ENCODE measurements at places on chromosomes 16 and 17.

GRCh38 chr16:74079232-74079586 lies 217.4 kb upstream of the PSMD7 start:
- no peak for DNase-seq

DNA sequence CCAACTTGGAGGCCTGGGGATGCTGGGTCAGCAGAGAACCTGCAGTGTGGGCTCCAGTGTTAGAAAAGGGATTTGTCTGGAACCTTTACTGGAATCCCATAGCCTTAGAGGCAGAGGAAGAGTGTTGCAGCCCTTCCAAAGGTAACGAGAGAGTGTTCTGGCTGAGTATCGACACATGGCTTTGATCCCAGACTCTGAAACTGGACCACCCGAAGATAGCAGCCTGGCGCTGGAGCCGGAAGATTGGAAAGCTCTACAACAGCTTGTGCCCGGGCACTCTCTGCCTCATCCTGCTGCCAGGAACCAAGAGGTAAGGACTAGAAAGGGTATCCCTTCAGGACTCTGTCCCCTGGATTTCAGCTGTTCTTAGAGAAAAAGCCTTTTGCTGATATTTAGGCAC lies 39.7 kb downstream of the REXO5 start:
- DNase-seq = no peak

DNA sequence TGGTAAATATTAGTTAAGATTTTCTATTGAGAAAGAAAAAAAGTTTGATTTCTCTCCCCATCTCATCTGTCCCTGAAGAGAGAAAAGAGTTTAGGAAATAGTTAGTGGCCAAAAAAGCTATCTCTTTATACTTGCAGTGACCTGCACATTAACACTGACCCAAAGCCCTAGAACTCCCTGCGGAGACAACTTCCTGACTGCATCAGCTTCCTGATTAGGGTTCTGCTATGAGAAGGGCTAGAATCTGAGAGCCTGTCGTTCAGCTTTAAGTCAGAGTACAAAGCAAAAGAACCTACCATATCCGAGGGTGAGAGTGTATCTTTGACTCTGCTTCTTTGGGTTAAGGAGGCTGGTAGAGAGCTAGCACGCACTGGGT lies 24.7 kb downstream of the LIMD2 start:
- DNase-seq = no peak

DNA sequence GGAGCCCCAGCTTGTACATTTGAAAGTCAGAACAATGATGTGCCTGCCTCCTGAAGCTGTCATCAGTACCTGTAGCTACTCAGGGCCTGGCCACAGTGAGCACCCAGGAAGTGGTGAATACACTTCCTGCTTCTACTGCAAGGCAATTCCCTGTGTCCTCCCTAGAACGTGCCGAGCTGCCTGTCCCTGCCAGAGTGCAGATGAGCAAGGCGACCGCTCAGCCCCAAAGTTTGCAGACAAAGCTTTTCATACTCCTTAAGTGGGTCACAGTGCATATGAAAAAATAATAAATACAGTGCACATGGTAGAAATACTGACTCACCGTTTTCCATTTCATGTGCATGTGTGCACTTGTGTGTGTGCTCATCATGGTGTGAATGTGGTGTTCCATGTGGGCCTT lies 77.3 kb downstream of the MPRIP start:
- peak; percentile 60 for DNase-seq

- no peak for DNase-seq
Measured at GRCh38 chr17:57485566-57485865, 229.2 kb downstream of the MSI2 start.

- DNase-seq = no peak
Measured at GRCh38 chr17:48528153-48528935, 2.5 kb downstream of the HOXB1 start.

DNA sequence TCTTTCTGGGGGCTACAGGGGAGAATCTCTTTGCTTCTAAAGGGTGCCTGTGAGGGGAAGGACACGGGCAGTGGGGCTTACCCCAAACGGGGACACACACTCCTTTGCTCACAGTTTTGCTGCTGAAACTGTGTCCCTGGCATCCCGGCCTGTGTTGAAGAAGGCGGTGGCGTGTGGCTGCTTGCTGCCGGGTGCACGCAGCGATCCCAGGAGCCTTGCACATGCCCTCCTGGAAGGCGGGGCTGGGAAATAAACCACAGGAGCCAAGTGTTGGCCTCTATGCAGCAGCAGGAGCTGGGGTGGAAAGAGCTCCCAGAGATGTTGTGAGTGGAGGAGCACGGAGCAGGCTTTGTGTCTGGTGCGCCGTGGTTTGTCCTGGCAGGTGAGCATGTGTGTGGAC lies 131.0 kb upstream of the CIBAR2 start:
- no peak for DNase-seq

GRCh38 chr16:16093628-16094332 lies 129.5 kb downstream of the ABCC6 start:
- DNase-seq = no peak

GRCh38 chr16:53519417-53520091 lies 16.5 kb upstream of the AKTIP start:
- no peak for DNase-seq

DNA sequence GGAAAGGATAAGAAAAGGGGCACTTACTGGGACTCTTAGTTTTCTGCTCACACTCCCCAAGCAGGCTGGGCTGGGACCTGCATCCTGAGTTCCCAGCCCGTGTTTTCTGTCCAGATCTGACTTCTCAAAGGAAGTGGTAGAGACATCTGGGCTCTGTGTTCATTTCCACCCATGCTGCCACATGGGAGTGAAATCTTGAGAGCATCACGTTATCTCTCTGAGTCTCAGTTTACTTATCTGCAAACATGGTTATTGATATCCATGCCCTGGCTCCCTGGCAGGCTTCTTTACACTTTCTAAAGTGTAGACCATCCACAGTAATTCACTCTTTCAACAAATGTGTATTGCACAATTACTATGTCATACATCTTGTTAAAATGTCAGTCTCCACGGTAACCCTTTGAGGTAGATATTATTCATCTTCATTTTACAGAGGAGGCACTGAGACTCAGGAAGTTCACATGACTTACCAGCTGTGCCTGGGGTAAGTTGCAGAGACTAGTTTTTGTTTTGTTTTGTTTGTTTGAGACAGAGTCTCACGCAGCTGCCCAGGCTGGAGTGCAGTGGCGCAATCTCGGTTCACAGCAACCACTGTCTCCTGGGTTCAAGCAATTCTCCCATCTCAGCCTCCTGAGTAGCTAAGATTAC lies 3.4 kb downstream of the ZNF688 start:
- DNase-seq = no peak

- peak; percentile 38 for DNase-seq
Measured at GRCh38 chr17:56786989-56787482, 46.7 kb downstream of the C17orf67 start.

DNA sequence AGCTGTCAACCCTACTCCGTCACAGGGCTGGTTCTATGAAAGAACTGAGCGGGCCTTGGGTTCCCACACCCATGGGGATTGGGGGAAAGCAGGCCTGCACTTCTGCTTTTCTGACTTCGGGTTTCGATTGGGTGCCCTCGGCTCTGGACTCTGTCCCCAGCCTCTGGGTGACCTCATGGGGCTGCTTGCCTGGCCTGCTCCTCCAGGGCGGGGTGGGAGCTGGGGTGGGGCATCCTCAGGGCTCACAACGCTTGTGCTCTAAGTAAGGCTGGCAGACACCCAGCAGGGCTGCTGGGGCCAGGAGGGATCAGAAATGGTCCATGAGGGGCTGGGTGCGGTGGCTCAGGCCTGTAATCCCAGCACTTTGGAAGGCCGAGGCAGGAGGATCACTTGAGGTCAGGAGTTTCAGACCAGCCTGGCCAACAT lies 19.2 kb downstream of the ARHGAP27 start:
- no peak for DNase-seq

GRCh38 chr17:11557727-11558452 lies 40.4 kb upstream of the DNAH9 start:
- DNase-seq = no peak

DNA sequence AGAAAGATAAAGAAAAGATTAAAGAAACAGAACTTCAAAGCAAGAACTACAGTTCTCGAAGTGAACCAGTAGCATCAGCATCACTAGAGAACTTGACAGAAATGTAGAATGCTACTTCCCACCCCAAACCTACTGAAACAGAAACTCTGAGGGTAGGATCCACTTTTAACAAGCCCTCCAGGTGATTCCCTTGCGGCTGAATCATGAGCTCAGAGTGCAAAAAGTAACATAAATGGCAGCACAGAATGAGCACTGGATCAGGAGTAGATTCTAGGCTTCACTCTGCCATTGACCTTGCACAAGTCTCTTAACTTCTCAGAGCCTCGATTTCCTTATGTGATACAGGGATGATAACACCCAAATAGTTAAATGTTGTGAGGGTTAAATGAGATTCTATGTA lies 5.8 kb downstream of the TOM1L2 start:
- DNase-seq = no peak

DNA sequence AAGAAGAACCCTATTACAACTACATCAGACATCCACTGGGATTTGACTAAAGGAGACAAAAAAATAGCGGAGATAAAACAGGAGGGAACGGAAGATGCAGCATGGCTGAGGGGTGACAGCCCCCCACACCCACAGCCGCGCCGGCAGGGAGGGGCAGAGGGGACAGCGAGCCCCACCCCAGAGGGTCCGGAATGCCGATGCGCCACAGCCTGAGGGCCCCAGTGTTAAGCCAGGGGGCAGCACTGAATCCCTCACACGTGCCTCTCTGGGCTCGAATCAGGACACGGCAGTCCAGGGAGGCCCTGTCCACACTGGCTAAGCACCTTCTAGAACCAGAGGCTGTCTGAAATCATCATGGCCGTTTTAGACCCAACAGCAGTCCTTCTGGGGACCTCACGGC lies 18.8 kb downstream of the MAP1LC3B start:
- no peak for DNase-seq

DNA sequence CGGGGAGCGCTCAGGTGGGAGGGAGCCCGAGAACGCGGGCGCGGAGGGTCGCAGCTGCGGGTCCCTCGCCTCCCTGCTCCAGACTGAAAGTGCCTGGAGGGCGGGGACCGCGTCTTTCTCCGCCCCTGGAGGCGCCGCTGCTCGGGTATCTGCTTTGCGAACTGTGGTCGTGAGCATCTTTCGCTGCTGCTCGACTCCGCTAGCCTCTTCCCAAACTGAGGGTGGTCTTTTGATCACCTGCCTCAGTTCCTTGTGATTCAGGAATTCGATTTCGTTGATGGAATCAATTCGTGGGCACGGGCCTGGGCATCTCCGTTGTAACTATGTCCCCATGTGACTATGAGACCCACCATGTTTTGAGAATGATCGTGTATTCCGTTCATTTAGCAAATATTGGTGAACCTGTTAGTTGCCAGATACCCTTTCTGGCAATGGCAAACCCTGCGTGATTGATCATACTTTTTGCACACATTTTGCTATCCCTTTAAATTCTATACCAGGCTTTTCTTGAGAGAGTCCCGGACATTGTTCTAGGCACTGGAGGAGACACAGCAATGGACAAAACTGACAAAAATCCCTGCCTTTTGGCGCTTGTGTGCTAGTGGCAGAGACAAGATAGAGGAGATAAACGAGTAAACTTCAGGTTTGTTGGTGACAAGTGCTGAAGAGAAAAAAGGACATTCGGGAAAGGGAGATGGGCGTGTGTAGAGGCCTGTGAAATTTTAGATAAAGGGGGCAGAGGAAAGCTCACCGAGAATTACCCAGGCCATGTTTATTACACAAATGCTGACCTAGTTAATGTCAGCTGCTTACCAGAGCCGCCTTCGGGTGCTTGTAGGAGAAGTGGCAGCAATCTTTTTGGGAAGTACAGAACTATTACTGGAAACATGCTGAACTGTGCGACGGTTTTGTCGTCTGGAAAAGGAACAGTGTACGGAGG lies 948 bp downstream of the UTP18 start:
- no peak for DNase-seq

DNA sequence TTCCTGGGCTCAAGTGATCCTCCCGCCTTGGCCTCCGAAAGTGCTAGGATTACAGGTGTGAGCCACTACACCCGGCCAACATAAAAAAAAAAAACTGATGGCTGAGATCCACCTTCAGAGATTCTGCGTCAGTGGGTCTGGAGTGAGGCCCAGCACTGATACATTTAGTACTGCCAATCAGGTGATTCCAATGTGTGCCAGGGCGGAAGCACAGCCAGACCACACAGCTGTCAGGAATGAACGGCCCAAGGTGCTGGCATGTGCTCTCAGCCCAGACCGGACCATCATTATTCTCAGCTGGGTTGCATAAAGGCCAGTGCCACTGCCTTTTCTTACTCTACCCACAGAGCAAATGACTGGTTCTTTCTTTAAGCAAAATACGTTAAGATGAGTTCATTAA lies 1.2 kb upstream of the BCO1 start:
- DNase-seq = no peak

DNA sequence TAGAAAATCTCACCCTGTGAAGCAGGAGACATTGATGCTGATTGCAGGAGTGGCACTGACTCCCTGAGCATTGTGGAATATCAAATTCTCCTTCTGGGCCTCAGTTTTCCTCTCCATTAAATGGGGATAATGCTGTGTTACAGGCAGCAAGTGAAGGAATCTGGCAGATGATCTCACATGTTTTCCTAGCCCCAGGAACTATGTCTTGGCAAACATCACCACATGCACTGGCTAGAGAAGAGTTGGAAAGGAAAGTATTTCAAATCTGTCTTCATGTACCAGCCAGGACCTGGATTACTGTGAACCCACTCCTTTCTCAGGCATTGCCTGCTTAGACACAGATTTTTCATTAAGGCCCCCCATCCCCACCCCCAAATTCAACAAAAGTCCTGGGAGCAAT lies 13.6 kb upstream of the CCL8 start:
- DNase-seq = no peak

DNA sequence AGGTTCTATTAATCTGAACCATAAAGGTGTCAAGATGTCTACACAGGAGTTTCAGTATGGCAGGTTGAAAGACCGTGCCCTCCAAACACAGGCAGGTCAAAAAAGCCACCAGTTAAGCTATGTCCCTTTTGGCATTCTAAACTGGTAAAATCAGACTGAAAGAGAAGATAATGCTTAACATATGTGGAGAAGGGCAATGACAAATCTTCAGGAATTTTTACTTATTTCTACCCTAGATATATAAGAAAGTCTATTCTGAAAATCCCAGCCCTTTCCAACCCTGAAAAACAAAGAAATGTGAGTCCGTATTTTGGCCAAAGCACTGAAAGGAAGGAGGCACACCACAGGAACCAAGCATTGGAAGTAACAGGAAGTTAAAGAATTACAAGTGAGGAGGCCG lies 16.5 kb downstream of the AP1G1 start:
- DNase-seq = no peak

- peak; percentile 60 for DNase-seq
Measured at GRCh38 chr16:70653809-70654771, 7.7 kb downstream of the IL34 start.

DNA sequence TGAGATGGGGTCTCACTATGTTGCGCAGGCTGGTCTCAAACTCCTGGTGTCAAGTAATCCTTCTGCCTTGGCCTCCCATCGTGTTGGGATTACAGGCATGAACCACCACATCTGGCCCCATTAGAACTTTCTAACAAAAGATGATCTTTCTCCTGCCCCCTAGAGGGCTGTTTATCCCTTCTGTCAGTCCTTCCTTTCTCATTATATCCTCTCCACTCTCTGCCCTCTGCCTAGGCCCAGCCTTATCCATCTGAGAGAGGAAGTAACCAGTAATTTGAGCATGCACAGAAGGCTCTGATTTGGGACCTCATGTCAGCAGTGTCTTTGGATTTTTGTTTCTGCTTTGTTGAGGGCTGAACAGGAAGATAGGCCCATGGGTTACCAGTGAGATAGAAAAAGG lies 4.4 kb upstream of the DHX40 start:
- DNase-seq = no peak

- DNase-seq = no peak
Measured at GRCh38 chr17:8659758-8660410, 29.4 kb upstream of the MYH10 start.

All from activated T-helper 9 cell treated with anti-CD3 and anti-CD28 coated beads, Interleukin-2, amount 50 U/mL, for 16 hours (primary cell).